NCI-H2029 treated with DMSO at 0.1 percent for 48 hours (cell line): ENCODE measurements at places on chromosomes 1 and 21.

DNA sequence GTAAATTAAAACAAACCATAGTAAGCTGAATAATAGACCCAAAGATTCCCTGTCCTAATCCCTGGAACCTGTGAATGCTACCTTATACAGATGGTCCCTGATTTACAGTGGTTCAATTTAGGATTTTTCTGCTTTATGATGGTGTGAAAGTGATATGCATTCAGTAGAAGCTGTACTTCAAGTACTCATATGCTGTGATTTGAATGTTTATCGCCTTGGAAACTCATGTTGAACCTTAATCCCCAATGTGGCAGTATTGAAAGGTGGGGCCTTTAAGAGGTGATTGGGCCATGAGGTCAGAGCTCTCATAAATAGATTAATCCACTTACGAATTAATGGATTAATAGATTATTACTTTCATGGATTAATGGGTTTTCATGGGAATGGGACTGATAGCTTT, 10.6 kb upstream of the RRP15 start:
- no peak for DNase-seq

GRCh38 chr1:246790364-246790763, 66.2 kb downstream of the SCCPDH start:
- no peak for DNase-seq

GRCh38 chr21:21146587-21147373, 148.6 kb downstream of the NCAM2 start:
- DNase-seq, result no peak

DNA sequence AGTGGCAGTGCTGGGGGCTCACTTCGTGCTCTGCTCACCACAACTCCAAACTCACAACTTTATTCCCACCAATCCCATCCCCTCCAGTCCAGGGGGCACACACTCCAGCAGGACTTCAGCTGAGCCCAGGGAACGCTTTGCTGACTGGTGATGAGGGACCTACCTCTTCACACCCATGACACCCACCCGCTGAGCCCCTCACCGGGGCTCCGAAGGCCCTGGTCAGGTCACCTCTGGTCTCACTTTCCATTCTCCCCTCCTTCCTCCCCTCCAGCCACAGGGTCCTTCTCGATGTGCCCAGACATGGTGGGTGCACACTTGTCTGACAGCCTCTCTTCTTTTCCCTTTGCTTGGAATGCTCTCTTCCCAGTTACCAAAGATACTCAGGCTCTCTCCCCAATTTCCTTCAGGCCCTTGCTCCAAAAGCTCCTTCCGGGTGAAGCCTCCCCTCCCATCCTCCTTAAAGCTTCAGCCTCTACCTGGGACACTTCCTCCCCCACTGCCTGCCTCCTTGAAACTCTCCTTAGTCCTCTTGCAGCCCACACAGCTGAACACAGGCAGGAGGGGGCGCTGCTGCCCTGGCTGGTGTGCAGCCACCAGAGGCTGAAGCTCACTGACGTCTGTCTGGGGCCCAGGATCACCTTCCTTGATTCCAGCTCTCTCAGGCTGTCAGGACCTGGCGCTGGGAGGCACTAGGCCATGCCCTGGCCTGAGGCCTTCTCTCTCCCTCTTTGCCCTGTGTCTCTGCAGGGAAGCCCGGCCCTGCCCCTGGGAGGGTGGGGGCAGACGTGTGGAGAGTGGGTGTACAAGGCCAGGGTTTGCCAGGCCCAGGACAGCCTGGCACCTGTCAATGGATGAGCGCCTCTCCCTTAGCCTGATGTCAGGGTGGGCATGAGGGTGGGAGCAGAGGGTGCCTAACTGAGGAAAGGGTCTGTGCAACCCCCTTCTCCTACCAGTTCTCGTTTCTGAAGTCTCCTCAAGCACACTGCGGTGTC, 1.6 kb downstream of the KCNE1 start:
- DNase-seq, result peak; percentile 33

- no peak for DNase-seq
Observed at GRCh38 chr1:205810448-205811157, 2.4 kb downstream of the SLC41A1 start.

- DNase-seq, result no peak
Observed at GRCh38 chr1:119724611-119725218, 13.0 kb downstream of the PHGDH start.

DNA sequence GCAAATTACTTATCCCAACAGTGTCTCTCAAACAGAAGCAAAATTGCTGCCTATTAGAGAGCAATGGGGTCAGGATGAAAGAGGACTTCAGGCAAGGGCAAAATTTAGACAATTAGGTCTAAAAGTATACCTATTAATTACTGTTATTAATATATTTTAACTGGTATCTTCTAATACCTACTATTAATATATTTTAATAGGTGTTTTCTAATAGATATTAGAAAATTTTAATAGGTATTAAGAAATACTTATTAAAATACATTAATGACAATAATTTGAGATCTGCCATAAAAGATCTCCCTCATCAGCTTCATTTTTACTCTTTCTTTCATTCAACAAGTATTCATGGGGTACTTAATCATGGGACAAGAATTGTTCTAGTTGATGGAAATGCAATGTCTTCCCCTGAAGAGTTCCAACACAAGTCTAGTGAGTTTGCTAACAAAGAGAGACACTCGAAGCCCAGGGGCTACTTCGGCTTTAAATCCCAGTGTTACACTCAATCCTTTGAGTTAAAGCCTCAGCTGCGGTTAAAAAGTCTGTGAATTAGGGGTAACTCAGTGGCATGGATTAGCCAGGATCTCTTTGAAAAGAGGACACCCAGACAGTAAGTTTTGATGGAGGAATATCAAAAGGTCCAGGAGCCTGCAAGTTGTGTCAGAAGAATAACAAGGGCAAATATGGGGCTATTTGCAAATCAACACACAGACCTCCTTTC, 44.1 kb downstream of the STYXL2 start:
- DNase-seq, result no peak

DNA sequence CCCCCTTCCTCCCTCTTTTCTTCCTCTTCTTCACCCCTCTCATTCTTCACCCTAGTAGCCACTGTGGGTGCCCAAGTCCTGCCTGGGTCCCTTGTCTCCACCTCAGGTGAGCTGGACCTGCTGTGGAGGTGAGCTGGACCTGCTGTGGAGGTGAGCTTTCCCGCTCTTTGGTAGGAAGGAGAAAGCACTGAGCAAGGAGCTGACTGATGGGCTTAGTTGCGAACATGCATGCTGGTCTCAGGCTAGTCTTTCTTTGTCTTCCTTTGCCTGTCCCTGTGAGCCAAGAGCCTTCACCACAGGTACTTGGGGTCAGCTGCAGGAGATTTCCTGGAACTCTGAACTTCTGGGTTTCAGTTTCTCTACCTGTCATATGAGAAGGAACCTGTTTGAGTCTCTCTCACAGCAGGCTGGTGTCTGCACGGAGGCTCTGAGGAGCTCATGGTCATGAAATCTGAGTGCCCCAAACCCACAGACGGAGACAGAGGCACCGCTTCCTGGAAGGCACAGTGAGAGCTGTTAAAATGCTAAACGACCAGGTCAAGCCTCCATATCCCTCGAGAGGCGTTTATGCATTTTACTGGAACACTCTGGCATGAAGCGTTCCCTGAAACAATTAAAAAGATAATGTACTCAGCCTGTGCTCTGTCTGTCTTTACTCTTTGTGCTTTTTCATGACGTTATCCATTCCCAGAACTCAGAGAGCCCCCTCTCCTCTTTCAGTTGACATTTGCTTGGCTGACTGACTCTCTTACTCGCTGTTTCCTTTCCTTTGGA, 69.5 kb downstream of the RHOU start:
- DNase-seq, result peak; percentile 51

- DNase-seq, result no peak
Observed at GRCh38 chr1:230102472-230102871, 35.4 kb downstream of the GALNT2 start.
